RPMI7951 (cell line): ENCODE measurements at places on chromosomes 3 and 15.
A peak's percentile ranks its signal among the peaks of the same experiment; 100 is the strongest.

- DNase-seq, result no peak
These were observed 327.3 kb upstream of the SATB1 start for GRCh38 chr3:18752273-18752934.

GRCh38 chr3:14228681-14229470, 50.3 kb downstream of the LSM3 start:
- no peak for DNase-seq

GRCh38 chr15:100737214-100737613, 134.8 kb downstream of the ASB7 start:
- DNase-seq, result no peak

- no peak for DNase-seq
These were observed 517.2 kb downstream of the SHQ1 start for GRCh38 chr3:72331076-72331475.

DNA sequence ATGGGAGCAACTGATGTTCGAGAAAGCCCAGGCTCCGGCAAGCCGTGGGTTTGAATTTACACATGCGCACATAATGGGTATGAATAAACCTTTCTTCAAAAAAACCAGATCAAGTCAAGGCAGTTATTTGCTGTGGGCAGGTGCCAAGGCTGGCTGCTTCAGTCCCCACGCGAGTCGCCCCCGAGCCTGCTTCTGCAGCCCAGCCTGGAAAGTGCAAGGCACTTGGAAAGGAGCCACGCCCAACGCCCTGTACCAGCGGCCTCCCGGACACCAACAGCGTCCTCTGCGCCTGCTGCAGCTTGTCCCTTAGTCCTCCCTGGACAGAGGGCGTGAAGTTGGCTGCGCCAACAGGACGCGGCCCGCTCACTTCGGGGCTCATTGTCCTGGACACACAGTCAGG, 68.9 kb downstream of the KLF15 start:
- no peak for DNase-seq

GRCh38 chr3:11445883-11446282, 173.7 kb downstream of the ATG7 start:
- no peak for DNase-seq

DNA sequence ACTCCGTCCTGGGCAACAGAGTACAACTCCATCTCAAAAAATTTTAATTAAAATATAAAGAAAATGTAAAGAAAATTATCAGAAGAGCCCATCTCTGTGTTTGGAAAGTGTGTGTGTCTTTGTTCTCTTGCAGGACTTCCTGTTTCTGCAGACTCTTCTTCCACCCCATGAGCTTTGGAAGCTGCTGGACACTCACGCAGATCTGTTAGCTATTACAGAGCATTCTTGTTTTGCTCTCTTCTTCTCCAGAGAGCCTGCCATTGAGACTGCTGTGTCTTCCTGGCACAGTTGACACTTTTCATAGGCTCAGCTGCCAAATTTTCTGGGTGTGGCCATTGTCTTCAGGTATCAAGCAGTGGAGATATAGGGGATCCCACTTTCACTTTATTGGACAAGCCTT, 6.0 kb upstream of the CCR8 start:
- no peak for DNase-seq

DNA sequence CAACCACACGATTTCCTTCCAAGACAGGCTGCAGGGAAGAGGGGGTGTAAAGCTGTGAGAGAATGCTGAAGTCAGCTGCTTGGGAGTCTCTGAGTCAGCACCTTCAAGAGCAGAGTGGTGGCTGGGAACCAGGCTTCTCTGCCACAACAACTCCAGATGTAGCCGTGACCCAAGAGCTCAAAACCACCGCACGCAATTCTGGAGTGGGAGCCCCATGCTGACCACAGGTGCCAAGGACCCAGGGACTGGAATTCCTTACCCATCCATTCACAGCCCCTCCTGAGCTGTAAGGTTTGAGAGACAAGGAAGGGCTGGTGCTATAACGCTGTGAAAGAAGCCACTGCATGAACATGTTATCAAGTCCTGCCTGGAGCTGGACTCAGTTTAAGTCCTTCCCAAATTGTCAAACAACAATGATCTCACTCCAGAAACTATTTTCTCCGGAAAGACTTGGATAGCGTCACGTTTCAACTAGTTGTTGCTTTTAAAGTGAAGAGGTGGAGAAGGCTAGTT, 61.4 kb downstream of the UMPS start:
- peak; percentile 100 for DNase-seq

- peak; percentile 89 for DNase-seq
These were observed 101.2 kb upstream of the PTX3 start for GRCh38 chr3:157335233-157336076.

GRCh38 chr3:159039286-159039685, 237.4 kb downstream of the MFSD1 start:
- peak; percentile 47 for DNase-seq

DNA sequence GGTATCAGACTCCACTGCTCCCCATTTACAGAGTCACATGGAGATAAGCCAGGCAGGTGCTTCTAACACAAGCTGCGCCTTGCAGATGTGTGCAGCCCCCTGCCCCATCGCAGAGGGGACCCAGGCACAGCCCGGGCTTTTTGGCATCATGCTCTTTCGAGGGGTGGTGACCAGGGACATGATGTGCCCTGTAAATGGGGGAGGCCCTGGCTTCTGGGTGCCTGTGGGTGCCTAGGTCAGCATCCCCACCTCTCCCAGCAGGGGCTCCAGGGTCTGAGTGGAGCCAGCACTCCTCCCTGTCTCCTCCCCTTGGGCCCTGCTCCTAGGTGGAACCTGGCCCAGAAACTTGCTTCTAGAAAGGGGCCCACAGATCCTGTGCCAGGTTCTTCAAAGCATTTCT, 15.2 kb downstream of the TRPM1 start:
- no peak for DNase-seq

- DNase-seq, result no peak
These were observed 26.5 kb downstream of the LYSMD4 start for GRCh38 chr15:99706557-99707303.

DNA sequence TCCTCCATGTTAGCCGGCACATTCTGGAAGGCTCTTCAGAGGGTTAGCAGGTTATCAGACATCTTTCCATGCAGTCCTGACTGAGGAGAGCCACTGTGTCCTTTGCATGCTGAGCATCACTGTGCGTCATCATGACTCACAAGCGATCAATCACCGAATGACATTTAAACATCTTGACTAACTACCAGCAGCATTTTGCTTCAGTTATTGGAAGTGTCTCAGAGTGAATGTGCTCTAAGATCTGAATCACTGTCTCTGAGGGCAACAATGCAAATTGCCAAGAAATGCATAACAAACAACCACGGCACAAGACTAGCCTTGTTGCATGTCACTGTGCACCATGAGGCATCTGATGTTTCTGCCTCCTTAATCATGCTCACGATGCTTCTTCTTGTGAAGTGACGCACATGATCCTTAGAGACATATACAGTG, 18.3 kb upstream of the ATP8B4 start:
- DNase-seq, result peak; percentile 99

DNA sequence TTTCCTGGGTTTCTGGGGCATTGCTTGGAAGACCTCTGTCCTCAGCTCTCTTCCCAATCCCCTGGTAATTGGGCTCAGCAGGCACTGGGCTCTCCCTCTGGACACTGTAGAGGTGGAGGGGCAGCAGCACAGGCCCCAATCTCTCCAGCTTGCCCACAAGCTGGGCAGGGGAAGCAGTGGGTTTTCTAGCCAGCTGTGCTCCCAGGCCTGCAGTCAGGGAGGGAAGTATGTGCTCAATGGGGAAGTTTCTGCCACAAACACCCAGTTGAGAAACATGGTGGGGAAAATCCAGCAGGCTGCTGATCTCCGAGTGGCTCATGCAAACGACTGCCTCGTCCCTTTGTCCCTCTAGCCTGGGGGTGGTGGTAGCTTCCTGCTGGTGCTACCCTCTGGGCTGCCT, 12.8 kb upstream of the RFT1 start:
- no peak for DNase-seq

- DNase-seq, result peak; percentile 47
These were observed 48.7 kb downstream of the PRICKLE2 start for GRCh38 chr3:64176461-64176996.

GRCh38 chr3:169299889-169300288, 363.6 kb downstream of the MECOM start:
- no peak for DNase-seq

DNA sequence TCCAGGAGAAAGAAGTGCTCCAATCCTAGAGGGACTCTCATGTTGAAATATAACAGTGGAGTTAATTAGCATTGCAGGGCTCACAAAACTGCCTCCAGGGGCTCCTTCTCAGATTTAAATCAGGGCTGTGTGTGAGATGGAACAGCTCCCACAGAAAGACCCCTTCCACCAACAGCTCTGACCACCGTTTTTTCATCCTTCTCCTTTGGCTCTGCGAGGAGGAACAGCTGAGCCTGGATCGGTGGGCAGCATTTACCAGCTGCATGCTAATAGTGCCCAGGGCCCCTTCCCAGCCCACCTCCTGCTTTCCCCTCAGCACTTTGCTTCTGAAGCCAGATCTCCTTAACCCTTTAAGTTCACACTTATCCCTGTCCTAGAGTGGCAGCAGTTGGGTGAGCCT, 119.2 kb upstream of the UBE2E1 start:
- no peak for DNase-seq

DNA sequence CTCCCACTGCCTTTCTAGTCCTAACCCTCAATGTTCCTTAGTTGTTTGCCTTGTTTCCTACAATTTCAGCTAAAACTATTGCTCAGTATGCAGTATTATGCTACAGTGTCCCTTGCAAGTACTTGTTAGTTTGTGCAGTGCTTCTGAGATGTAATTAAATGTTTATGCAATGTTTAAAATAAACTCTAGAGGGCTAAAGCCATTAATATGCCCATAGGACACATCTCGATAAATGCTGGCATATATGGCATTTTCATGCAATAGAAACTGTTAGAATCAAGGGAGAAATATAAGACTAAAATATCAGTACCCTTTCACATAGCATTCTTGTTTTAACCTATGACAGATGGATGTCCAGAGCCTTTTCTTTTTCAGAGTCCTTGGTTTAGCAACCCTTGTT, 59.8 kb upstream of the ACKR4 start:
- no peak for DNase-seq

- DNase-seq, result peak; percentile 66
These were observed 485 bp downstream of the CELF6 start for GRCh38 chr15:72319360-72319984.

- DNase-seq, result no peak
These were observed 13.2 kb downstream of the MRAS start for GRCh38 chr3:138361561-138361971.

GRCh38 chr3:120416868-120417267, 33.9 kb downstream of the FSTL1 start:
- no peak for DNase-seq

DNA sequence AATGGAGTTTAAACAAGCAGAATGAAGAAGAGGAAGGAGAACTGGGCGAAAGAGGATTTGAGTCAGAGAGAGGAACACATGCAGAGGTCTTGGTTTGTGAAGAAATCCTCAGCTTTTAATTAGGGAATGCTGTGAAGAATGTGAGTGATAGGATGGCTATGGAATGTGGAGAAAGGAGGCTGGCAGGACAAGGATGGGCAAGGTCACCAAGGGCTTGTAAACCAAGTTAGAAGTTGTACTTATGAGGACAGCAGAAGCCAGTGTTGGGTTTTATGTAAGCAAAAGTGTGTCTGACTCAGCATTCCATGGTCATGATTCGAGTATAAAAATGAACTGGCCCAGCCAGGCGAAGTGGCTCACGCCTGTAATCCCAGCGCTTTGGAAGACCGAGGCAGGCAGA, 60.0 kb upstream of the IL12A start:
- DNase-seq, result peak; percentile 96

GRCh38 chr3:48617559-48617958, 4.0 kb downstream of the TMEM89 start:
- DNase-seq, result no peak

- peak; percentile 97 for DNase-seq
These were observed 254.6 kb downstream of the UACA start for GRCh38 chr15:70508561-70509281.

GRCh38 chr3:177034832-177035475, 162.3 kb downstream of the TBL1XR1 start:
- no peak for DNase-seq

DNA sequence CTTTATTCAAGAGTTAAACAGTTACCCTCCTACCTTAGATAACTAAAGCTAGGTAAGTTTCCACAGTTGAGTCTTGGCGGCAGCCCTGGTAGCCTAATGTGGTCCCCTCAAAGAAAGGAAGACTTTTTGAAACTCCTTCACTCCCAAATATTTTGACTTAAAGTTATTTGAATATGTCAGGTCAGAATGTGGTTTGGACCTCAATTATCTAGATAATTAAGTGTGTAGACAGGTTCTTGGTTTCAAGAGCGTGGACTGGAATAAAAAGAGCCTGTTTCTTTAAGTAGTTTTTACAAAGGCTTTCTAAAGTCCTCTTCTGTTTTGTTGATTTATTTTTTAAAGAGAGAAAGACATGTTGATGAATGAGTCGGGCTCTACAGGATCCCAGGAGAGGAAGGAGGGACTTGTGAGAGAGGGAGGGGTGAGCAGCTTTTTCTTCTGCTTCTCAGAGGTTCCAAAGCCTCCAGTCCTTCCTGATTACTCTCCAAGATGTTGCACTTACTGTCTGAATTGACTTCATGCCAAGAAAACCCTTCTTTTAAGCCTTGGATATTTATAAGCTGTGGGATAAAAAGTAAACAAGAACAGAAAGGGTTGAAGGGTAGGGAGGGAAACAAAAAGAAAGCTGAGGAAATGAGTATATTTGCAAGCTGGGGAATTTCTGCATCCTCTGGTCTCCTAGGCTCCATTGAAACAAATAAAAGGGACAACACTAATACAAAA, 457.4 kb downstream of the IGSF11 start:
- no peak for DNase-seq

- no peak for DNase-seq
These were observed 1.6 kb downstream of the OR4F6 start for GRCh38 chr15:101804941-101805340.

GRCh38 chr3:16476636-16477035, 36.9 kb downstream of the RFTN1 start:
- peak; percentile 94 for DNase-seq

- peak; percentile 78 for DNase-seq
These were observed 82.0 kb downstream of the LYSMD4 start for GRCh38 chr15:99651023-99651807.

GRCh38 chr15:91751611-91752010, 101.9 kb upstream of the SLCO3A1 start:
- DNase-seq, result no peak

DNA sequence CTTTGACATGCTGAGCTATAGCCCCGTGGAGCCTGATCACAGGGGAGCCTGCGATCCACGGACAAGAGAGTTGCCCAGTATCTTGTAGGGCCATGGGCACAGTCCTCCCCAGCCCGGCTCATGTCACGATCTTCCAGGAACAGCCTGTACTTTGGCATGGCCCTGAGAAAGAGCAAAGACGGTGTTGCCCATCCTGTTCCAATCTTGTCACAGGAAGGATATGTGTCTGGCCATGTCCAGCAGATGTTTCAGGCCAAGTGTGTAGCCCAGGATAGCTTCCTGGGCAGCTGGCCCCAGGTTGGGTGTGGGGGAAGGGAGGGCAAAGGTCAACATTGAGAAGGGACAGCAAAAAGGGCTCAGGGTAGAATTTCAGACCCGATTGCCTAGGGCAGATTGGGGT, 17.0 kb upstream of the RPL29 start:
- no peak for DNase-seq

GRCh38 chr15:75452865-75453702, 1.6 kb upstream of the SIN3A start:
- DNase-seq, result peak; percentile 40
